Activated T-helper 9 cell treated with anti-CD3 and anti-CD28 coated beads, Interleukin-2, amount 50 U/mL, for 16 hours (primary cell): ENCODE measurements at places on chromosomes 6 and 20.

DNA sequence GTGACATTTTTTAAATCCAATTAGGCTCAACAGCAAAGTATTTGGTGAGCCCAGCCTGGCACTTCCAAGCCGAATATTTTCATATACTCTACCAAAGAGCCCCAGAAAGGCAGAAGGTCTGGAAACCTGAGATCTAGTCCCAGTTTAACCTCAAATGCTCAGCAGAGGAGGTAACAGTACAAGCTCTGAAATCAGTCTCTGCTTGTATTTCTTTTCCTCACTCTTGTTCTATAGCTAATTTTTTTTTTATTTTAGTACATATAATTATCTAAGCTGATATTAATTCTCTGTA, 9.1 kb downstream of the SOD2 start:
- no peak for DNase-seq

DNA sequence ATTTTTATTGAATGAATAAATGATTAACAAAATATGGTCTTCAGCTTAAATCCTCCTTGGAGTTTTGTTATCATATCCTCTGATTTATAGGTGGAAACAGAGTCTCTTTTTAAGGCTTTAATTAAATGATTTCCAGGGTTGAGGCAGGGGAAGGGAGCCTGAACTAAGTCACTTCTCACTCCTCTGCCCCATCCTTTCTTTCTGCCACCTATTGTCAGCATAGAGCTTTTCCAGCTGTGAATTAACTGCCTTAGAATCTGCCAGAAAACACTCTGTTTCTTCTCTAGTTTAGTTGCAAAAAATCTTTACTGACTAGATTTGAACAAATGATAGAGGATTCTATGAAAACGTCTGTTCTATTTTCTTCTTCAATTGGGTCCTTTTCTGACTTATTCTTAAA, 9.8 kb downstream of the OGFRL1 start:
- DNase-seq, result no peak

- no peak for DNase-seq
These were observed 56.1 kb upstream of the NKAIN2 start for GRCh38 chr6:123747515-123747914.

DNA sequence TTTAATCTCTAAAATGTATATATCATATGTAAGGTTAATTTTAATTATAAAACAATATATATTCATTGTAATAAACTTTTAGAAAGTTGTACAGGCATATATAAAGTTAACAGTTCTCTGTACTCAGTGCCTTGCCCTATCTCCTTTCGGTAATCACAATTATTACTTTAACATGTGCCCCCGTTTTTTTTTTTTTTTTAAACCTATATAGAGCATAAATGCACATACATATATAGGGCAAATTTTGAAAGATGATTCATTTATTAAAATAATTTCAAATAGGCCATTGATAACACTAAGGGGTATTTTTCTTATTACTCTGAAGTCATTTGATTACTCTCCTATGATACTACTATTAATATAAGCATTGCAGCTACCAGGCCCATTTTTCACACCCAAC, 1.9 kb downstream of the ASF1A start:
- no peak for DNase-seq

- no peak for DNase-seq
These were observed 947.7 kb upstream of the MAP3K7 start for GRCh38 chr6:91534614-91535013.

DNA sequence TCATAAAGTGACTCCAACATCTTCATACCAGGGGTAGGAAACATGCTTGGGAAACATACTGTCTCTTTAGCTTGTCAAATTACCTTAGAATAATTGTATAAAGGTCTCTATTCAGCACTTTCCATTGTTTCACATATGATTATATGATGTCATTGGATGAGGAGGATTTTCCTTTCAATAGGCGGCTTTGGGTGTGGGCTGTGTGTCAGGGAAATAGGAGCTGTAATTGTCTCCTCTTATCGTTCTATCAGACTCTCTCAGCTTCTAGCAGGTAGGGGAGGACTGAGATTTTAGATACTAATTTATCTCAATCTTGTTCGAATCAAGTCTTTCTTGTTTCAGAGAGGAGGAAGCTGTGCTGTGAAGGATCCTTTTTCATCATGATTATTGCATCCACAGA, 179.4 kb upstream of the OLIG3 start:
- DNase-seq, result no peak

GRCh38 chr6:152846825-152847224, 96.2 kb downstream of the VIP start:
- DNase-seq, result no peak

- no peak for DNase-seq
These were observed 40.4 kb downstream of the MAN1A1 start for GRCh38 chr6:119308991-119309657.

DNA sequence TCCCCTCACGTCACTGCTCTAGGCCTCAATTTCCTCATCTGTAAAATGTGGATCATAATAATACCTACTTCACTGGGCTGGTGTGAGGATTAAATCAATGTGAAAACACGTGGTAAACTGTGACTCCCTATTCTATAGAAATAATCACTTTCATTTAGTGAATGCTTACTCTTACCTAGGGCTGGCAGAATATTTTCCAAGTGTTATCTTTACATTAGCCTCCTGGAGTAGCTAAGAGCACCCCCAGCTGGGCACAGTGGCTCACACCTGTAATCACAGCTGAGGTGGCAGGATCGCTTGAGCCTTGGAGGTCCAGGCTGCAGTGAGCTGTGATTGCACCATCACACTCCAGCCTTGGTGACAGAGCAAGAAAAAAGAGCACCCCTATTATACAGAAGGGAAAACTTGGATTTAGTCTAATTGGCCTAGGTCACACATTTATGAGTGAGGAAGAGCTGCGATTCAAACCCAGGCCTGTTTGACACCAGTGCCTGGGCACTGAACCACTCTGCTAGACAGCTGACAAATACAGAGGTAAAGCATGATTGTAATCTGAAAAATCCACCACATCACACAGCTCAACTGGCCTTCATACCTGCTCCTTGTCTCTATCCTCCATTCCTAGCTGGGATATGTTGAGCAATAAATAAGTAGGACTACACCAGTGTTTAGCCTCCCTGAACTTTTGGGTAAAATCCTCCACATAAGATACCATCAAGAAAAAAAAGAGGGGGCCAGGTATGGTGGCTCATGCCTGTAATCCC, 1.4 kb upstream of the SNTA1 start:
- DNase-seq, result no peak

DNA sequence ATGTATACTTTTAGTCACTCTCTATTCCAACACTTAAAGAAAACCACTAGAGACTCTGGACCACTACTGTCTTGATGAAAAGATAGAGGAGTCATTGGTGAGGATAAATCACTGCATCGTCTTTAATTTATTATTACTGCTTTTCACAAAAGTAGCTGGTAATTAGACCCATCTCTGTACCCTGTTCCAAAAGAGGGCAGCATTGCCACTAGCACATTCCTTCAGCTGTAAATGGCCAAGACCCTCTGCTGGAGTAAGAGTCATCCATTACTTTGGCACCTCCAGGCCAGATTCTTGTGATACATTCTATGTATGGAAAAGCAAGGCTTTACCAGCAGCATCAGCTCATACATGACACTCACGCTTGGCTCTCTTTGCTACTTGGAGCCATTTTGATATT, 49.5 kb upstream of the PREP start:
- DNase-seq, result no peak

- no peak for DNase-seq
These were observed 51.1 kb downstream of the TCP11 start for GRCh38 chr6:35089935-35090505.

DNA sequence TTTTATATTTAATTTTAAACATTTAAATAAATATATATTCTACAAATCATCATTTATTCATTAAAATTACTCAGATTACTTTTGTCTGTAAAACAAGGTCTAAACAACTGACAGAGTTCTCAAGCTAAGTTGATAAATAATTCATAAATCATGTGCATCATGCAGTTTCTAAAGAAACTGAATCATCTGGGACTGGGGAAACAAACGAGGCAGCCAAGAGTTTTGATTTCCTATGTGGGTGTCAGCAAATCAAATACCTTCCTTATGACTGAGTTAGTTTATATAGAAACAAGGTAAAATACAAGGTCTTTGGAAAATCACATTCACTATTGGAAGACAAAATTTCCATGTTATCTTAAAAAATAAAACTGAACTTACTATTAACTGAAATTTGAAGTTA, 149.9 kb upstream of the BEND6 start:
- DNase-seq, result no peak

- no peak for DNase-seq
These were observed 17.6 kb upstream of the SRC start for GRCh38 chr20:37328149-37328945.

DNA sequence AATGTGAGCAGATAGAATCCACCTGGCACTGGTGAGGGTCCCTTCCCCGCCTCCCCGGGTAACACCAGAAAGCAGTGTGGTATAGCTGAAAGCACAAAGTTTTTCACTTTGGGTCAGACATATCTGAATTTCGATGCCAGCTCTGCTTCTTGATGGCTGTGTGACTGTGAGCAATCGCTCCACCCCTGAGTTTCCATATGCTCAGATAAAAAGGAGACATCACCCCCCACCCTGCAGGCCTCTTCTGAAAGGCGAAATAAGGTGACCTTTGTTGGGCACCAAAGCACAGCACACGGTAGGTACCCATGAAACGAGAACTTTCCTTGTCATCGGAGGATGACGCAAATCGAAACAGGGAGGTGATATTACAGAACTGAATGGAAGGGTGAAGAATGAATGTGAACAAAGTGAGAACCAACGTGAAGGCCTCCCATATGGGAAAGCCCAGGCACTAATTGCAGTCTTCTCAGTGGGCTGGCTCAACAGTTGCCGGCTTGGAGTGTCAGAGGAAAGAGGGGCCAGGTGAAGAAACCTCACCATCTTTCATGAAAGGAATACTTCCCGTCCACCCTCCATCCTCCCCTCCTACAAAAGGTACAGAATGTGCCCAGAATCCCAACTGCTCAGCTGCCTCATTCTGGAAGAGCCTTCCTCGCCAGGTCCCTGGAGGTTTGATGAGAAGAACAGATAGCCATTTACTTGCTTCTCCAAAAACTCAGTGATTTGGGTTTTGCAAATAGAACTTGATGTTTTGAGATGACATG, 61.8 kb downstream of the NFATC2 start:
- peak; percentile 52 for DNase-seq

DNA sequence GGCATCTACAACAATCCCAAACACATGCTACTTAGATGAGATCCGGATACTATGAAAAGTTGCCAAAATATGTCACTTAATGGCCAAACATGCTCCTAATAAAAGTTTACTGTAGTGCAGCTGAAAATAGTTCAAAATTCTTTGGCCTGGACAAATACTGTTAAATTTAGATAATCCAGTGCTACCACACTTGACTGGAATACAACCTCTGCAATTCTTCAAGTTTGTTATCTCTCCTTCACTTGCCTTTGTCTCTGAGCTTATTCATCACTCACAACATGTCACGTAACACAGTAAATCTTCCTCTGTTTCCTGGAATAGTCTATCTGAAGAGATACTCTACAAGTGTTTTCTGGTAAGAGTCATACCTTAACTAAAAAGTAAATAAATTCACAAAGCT, 10.5 kb upstream of the PLN start:
- no peak for DNase-seq

DNA sequence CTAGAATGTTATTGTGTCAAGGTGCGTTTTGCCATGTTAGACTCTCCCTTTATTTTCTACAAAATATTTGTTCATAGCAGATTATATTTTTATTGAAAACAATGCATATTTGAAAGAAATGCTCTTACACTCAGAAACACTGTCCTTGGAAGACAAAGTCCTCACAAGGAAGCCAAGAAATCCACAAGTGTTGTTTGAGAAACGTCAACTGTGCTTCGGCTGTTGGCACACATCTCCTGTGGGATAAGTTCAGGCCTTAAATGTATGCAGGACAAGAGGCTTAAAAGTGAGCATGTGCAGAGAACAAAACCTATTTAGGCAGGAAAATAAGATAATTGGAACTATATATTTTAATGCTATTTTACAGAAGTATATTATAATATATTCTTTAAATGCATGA, 9.5 kb upstream of the THBD start:
- DNase-seq, result no peak

GRCh38 chr6:169955731-169956437, 204.5 kb downstream of the ERMARD start:
- DNase-seq, result no peak

GRCh38 chr6:103081126-103081525, 1687.6 kb downstream of the GRIK2 start:
- DNase-seq, result no peak

GRCh38 chr6:34664256-34664971, 32.2 kb downstream of the ILRUN start:
- DNase-seq, result no peak

- DNase-seq, result no peak
These were observed 138.8 kb upstream of the LAMA2 start for GRCh38 chr6:128743974-128744765.

DNA sequence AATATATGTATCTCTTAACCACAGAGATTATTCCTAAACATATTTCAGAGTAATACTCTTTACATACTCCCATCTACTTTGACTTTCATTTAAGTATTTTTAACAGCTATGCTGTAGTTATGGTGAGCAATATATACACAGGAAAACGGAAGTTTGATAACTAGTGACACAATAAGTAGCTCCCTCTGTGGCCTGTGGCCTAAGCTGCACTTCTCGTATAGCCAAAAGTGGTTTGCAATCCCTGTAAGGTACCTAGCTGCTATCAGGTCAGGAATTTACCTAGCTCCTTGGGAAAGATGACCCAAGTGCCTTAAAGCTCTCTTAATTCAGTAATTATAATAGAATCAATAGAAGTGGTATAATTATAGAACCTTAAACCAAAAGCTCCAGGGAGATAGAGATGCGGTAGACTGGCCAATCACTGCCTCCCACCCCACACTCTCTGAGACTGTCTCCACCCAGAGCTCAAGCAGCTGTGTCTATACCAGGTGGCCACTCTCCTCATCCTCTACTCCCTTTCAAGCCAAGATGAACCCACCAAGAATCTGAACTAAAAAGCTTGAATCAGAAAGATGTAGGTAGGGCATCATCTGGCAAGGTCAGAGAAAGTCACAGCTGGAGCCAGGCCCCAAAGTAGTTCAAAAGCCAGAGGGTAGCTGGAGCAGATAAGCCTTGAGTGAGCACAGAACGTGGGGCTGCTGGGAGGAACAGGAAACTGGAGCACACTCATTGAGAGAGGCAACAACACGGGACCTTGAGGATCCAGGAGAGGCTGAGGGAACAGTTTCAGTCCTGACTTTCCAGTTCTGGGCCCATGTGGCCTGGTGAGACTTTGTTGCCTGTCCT, 84.9 kb upstream of the ASF1A start:
- no peak for DNase-seq

GRCh38 chr6:122747573-122747972, 31.9 kb upstream of the FABP7 start:
- DNase-seq, result no peak

DNA sequence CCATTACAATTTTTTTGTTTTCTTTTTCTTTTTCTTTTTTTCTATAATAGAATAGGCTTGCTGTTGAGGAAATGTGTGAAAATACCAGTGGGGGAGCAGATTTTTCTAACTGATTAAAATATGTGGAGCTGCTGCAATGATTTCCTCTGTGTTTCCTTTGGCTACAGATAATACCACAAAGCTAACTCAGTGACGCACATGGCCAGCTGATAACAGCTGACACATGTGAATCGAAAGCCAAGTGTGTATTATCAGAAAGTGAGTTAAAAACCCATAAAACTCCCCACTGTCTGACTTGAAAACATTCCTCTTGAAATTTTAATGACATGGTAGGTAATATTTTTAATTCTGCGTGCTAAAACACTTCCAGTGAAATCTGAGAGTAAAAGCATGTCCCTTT, 70.8 kb upstream of the AHI1 start:
- no peak for DNase-seq
